ENCODE measurements at places on chromosomes 12 and 14. TPM values are rescaled to one million over a fixed set of nuclear protein-coding genes. Genes with fewer than 3 reads are reported as not detected.

PRICKLE1 gene
- 0.11 TPM for total RNA-seq

KRT72 gene
- total RNA-seq, result 0.40 TPM

TAS2R10 gene
- total RNA-seq, result not detected

PPFIA2 gene
- not detected for total RNA-seq

NID2 gene
- total RNA-seq, result 0.18 TPM

LYZ gene
- total RNA-seq, result not detected

APOF gene
- not detected for total RNA-seq

FOXJ2 gene
- total RNA-seq, result 16.9 TPM

CCDC197 gene
- total RNA-seq, result not detected

TOMM20L gene
- not detected for total RNA-seq

KRT71 gene
- not detected for total RNA-seq
